ENCODE measurements at places on chromosomes 16 and 17.

DNA sequence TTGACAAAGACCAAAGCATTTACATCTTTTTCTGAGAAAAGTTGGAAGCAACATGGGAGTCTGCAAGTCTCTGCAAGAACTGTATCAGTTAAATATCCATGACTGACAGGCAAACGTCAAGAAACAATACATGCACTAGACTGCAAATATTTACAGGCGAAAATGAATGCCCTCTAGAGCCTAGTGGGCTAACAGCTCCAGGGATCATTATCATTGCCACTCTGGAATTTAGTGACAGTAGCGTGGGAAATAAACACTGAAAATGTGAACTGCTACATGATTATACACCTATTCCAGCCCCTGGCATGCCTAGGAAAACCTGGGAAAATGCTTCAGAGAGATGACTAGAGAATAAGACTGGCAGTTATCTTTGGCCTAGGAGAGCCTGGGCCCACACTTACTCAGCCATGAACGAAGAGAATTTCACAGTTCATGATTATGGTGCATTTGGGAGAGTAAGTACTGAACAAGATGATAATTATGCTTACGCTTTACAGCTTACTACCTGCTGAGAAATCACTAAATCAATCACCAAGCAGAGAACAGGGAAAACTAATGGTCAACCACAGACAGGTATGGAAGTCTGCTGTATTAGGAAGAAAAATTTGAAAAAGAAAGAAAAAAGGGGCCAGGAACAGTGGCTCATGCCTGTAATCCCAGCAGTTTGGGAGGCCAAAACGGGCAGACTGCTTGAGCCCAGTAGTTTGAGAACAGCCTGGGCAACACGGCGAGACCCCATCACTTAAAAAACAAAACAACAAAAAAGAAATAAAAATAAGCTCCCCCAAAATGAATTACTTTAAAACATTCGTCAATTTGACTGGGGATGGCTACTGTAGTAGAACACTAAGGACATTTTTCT lies 66.6 kb upstream of the CLEC18B start:
- no peak for DNase-seq

DNA sequence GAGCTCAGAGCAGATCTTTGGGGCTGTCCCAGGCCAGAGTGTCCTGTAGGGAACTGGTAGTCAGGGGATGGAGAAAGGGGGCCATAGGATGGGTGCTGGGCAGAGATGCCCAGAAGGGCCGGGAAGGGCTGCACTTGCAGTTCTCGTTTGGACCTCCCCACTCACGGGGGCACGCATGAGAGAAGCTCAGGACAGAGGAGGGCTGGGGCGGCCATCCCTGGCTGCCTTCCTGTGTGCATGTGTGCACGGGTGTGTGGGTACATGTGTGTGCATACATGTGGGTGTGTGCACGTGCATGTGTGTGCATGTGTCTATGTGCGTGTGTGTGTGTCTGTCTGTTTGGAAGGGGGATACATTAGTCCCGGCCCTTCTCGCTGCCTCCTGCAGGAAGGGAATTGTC lies 73.3 kb downstream of the COG7 start:
- no peak for DNase-seq

DNA sequence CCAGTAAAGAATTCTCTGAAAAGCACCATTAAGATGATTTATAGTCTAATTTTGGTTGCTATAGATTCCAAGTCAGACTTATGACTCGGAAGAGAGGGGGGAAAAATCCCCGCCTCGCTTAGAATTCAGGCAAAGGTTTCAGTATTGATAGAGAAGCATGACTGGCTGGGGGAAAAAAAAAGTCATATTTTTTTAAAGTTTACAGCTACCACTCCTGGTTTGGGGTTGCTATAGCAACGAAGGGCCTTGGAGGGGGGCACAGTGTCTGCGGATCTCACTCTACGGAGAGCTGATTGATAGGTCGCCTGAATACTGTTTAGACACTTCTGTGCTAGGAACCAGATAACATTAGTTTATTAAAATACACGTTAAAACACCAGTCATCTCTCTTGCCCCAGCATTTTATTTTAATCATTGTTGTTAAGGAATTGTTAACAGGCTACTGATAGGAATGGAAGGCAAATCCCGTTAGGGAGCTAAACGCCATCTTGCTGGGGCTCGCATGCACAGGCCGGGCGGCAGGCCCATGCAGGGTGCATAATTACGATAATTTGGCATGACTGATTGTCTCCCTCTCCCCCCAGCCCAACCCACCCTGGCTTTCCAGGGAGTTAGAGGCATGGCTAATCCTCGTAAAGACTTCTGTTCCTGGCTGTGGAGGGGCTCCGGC lies 380.0 kb upstream of the XYLT1 start:
- DNase-seq: no peak

DNA sequence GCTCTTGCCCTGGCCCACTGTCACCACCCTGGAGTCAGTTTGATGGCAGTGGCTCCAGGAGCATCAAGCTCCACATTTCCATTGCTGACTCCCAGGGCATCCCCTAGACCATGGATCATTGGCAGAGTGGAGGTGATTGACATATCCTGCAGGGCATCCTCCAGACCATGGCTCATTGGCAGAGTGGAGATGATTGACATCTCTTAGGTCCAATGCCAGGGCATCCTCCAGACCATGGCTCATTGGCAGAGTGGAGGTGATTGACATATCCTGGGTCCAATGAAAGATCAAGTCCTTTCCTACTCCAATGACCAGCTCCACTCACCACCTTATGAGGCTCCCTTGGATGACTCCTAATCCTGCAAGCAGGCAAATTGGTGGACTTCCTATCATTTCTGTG lies 174.3 kb upstream of the NLRP1 start:
- peak; percentile 45 for DNase-seq

DNA sequence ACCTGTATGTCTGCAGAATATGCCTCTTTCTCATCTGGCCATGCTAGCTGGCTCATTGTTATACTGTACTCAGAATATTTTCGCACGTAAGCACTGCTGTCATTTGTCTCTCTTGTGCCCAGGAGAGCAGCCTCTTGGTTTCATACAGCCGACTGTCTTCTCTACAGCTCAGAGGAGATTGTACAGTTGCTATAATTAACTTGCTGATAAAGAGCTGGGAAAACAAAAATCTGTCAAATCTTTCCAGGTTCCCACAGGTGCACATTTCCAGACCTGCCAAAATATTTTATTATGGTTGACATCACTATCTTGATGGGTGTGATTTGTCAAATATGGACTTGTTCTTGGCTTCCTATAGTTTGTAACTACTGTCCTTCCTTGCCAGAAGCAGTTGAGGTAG lies 122.7 kb downstream of the FTO start:
- DNase-seq: no peak

- peak; percentile 61 for DNase-seq
Measured at GRCh38 chr16:15650019-15650697, at the start of gene NDE1. Gene NDE1, plus strand, starts transcription at chr16:15650245. Its CDS starts 14,534 bp downstream, at chr16:15664779.

DNA sequence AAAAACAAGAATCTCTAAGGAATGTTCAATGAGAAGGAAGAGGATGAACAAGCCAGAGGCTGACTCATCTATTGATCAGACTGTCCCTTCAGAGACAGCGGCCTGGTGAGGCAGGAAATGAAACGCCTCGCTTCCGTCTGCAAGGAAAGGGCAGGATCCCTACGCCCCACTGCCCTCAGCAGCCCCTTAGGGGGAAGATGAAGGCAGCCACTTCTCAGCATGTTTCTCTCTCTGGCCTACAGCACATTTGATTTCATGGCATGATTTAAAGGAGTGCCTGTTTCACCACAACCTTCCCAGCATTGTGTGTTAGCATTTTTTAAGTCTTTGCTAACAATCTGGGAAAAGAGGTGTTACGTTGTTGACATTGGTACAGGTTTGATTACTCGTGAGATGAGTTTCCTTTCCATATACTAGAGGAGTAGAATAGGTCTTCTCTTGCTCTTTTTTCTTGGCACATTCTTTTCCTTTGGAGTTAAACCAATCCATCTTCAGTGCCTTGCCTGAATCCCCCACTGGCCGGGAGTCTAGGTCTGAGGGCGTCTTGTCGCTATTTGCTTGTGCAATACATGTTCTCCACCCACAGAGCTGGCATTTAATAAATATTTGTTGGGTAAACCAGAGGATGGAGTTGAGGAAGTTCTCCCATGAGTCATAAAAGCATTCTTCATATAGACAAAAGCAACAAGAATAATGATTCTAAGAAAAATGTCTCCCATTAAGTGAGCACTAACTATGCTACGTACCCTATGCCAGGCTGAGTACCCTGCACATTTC lies 47.4 kb downstream of the RBFOX3 start:
- no peak for DNase-seq

- no peak for DNase-seq
Measured at GRCh38 chr17:32610943-32611342, 124.2 kb downstream of the CDK5R1 start.

GRCh38 chr17:80774146-80774545 lies 217.5 kb upstream of the CHMP6 start:
- no peak for DNase-seq

- DNase-seq: no peak
Measured at GRCh38 chr17:63537991-63538692, 12.1 kb upstream of the DCAF7 start.

GRCh38 chr16:4198816-4199215 lies 43.1 kb downstream of the SRL start:
- no peak for DNase-seq

DNA sequence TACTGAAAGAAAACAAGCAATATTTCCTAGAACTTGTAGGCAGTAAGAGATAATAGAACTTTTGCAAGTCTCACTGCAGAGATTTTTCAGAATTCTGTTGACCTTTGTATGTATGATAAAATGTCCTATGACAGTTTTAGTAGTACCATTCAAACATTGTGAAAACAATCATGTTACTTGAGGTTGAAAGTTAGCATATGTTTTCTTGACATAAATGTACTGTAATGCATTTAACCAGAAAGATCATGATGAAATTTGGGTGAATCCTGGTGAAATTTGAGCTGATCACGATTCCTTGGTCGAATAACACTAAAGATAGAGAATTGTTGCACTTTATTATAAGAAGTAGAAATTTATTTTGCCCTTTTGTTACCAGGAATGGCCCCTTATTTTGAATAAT lies 85.7 kb downstream of the TAOK1 start:
- DNase-seq: no peak

- DNase-seq: no peak
Measured at GRCh38 chr17:59757470-59757869, 50.0 kb downstream of the VMP1 start.

DNA sequence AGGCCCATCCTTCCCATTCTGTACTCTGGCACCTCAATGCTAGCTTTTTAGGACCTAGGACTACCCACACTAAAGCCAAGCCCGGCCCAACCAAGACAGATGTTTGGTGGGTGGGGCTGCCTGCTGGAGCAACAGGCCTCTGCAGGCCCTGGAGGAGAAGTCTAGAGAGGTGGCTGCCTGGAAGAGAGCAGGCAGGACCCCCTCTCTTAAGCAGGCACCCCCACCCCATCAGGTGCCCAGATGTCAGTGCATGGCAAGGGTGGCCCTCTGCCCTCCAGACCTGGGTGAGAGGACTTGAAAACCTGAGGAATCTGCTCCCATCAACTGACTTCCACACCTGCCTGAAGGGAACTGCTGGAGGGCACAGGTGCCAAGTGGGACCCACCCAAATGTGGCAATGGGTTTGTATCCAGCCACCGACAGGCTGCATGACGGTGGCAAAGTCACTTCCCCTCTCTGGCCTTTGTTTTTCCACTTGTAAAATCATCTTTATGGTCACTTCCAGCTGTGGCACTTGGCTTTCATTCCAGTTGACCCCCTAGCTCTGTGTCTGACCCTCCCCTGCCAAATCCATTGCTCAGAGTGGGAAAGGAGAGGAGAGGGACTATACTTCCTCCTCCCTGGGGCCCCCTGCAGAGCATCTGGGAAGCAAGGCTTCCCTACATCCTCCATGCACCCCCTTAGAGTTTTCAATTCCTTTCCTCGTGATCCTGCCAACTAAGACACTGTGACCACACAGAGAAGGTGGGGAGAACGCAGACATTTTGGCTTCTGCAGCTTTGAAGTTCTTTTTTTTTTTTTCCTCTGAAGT lies 1.7 kb upstream of the STAT5A start:
- DNase-seq: peak; percentile 26

- no peak for DNase-seq
Measured at GRCh38 chr17:50059759-50060273, 3.9 kb downstream of the ITGA3 start.

GRCh38 chr17:59859444-59860025 lies 33.2 kb downstream of the TUBD1 start:
- peak; percentile 30 for DNase-seq

Data from foreskin keratinocyte (primary cell).